ENCODE measurements at places on chromosomes 3 and 15.

GRCh38 chr3:149386299-149386606 lies 8.8 kb upstream of the TM4SF1 start:
- no peak for DNase-seq

DNA sequence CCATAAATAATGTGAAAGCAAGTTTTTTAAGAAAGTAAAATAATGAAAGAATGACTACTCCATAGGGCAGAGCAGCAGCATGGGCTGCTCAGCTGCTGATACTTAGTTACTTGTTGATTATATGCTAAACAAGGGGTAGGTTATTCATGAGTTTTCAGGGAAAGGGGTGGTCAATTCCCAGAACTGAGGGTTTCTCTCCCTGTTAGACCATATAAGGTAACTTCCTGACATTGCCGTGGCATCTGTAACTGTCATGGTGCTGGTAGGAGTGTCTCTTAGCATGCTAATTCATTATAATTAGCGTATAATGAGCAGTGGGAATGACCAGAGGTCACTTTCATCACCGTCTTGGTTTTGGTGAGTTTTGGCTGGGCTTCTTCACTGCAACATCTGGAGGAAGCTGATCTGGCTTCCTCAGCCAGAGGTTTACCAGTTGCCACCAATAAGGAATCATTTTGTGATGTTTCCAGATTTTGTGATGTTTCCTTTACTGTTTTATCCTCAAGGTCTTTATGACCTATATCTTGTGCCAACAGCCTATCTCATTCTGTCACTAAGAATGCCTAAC lies 121.8 kb upstream of the CHL1 start:
- no peak for DNase-seq

GRCh38 chr3:132256989-132257388 lies 60.2 kb upstream of the ACP3 start:
- peak; percentile 46 for DNase-seq

GRCh38 chr3:157786211-157786610 lies 283.0 kb upstream of the VEPH1 start:
- DNase-seq: peak; percentile 92

DNA sequence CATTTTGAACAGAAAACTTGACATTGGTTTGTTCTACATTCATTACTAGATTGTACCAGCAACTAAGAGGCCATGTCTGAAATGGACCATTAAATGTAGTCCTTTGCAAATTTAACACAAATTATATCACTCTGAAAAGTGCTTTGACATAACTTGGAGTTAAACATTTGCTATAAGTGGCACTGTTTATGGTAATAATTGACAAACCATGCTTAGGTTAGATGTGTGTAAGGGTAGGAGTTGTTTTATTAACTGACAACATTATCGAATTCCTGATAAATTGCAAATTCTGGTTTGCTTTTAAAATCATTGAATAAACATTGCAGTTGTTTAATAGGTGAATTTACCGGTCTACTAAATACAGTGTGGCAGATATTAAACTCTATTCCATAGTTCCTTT lies 6.1 kb upstream of the TMEM207 start:
- DNase-seq: no peak

DNA sequence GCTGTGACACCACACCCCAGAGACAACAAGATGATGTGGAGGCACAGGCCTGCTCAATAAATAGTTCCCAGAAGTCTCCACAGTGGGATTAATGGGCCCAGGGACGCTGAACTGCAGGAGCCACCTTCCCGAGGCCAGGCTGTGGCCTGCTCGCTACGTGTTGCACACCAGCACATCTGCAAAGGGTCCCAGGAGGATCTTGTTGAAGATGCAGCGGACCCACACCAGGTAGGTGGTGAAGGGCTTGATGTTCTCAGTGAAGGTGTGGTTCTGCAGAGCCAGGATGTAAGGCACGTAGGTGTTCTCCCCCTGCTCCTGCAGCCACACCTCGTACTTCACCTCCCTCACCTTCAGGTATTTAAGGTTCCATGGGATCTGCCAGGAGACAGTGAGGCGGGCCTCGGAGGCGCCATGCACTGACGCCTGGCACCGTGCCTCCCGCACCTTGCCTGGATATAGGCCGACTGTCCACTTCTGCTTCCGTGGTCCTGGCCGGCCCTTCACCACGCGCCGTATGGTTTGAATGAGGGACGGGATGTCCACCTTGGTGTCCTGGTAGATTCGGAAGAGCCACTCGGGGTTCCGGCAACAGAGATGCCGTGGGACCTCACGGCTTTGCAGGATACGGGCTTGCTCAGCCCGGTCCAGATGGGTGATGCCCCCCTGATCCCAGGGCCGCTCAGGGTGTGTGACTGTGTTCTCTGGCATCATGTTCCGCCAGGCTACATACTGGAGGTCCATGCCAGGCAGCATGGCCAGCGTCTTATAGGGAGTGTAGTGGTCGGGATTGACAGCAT lies 26.1 kb downstream of the POMGNT2 start:
- no peak for DNase-seq

DNA sequence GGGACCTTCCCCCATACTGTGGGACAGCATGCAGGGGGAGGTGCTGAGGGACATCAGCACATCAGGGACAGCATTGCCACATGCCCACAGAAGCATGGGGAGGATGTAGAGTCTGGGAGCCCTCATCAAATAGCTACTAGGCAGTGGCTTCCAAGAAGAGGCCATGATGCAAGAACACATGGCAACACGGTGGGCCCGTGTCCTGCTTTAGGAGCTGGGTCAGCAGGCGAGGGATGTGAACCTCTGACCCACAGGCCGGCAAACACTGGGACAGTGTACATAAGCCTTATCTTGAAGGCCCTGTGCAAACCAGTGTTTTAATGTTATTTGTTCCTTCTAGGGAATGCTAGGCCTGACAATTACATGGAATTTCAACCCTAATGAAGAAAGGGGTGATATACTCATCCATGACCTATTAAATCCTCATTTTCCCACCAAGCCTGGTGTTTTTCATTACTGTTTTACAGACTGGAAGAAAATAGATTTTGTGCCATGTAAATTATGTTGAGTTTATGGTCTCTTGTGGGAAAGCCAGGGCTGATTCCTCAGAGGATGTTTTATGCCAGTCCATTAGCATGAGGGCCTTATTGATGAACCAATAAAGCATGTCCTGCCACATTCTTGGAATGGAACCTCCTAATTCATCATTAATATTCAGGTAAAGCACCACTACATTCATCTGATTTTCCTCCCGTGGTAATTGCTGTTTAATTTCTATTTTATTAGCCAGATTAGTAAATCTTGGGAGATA lies 61.7 kb upstream of the SLC25A26 start:
- no peak for DNase-seq

- no peak for DNase-seq
Measured at GRCh38 chr3:28597452-28597851, 248.8 kb upstream of the AZI2 start.

GRCh38 chr3:37949866-37950265 lies 40.7 kb upstream of the VILL start:
- DNase-seq: no peak

DNA sequence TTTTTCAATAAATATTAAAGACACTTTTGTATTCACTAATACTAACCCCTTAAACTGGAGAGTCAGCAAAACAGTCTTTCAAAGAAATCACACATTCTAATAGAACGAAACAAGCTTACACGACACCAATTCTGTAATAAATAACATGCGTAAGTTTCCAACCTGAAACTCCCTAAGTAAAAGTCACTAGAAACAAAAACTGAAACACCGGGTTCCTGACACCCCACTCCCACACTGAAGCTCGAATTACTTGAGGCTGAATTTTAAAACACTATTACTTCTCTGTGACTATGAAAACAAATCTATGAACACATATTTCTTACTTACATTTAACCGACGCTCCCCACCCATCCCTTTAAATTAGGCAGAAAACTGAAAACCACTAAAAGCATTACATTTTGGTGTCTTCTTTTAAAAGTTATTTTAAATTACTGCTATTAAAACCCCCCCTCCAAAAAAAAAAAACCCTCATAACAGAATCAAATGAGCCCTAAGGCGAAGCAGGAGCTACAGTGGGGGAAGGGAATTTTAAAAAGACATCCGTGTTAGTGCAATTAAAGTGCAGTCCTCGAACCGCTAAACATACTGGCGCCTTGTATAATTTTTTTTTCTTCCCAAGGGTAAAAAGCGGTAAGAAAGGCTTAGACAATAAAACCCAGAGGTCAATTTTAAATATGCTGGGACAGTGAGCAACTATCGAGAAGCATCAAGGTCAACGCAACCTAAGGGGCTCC lies 878 bp downstream of the SPPL2A start:
- DNase-seq: peak; percentile 16

GRCh38 chr3:36944012-36944640 lies 728 bp downstream of the TRANK1 start:
- peak; percentile 70 for DNase-seq

- DNase-seq: peak; percentile 66
Measured at GRCh38 chr3:121998030-121998580, 23.9 kb downstream of the ILDR1 start.

DNA sequence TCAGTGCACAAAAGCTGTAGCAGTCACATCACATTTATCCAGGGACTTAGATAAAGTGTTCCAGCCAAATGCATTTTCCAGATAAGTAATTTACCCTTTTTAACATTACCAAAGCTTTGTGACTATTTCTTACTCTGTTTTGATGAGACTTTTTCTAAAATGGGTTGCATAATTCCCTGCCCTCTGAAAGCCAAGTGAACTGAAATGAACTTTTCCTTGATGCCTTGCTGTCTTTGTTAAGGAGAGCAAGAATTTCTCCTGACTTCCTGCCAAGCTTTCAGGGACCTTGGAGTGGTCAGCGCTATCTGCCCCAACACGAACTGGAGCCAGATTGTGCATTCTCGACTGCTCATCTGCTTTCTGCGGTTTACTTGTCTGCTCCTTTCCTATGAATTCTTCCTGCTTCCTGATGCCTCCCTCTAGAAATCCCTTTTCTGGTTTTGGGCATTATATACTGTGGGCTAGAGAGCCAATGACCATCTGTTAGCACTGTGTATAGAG lies 34.8 kb downstream of the EIF4E3 start:
- DNase-seq: peak; percentile 55

DNA sequence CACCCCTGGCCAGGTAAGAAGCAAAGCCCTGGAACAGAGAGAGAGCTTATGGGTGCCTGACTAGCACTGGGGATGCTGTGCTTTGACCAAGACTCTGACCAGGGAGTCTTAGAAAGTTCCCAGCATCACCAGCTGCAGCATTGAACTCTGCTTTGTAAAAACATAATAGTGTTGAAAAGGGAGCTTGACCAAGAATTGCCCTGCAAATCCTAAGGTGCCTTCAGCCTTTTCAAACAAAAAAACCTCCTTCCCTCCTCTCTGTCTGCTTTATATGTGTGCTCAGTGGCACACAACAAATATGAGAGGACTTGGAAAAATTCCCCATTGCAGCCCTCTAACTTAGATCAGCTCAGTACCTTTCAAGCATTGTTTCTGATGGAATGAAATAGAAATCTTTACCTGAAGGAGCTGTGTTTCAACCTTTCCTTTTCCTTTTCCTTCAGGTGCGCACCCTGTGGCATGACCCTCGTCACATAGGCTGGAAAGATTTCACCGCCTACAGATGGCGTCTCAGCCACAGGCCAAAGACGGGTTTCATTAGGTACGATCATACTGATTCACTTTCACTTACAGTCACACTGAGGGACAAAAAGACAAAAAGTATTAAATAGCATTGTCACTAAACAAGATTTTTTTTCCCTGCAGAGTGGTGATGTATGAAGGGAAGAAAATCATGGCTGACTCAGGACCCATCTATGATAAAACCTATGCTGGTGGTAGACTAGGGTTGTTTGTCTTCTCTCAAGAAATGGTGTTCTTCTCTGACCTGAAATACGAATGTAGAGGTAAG lies 13.0 kb downstream of the THBS1 start:
- peak; percentile 29 for DNase-seq

DNA sequence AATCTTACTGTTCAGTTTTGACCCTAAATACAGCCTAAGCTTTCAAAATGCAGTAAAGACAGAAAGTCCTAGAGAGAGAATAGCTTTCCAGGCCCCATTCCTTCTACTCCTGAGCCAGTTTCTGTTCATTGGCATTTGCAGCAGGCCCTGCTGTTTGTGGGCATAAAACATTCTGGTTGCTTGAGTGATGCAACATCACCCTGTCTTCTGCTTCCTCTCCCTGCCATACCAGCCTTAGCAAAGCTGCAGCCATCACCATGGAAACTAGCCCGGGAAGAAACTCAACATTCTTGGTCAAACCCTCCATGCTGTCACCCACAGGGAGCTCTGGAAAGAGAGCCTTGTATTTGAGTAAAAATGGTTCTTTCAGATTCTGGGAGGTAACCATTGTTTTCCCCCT lies 325.7 kb downstream of the MAGI1 start:
- peak; percentile 75 for DNase-seq

- DNase-seq: no peak
Measured at GRCh38 chr3:188184160-188184559, 30.2 kb downstream of the LPP start.

- no peak for DNase-seq
Measured at GRCh38 chr15:25743548-25744275, 119.4 kb downstream of the ATP10A start.

- no peak for DNase-seq
Measured at GRCh38 chr3:62039586-62039985, 333.8 kb downstream of the FEZF2 start.

- DNase-seq: no peak
Measured at GRCh38 chr15:69637818-69638217, 185.2 kb downstream of the RPLP1 start.

DNA sequence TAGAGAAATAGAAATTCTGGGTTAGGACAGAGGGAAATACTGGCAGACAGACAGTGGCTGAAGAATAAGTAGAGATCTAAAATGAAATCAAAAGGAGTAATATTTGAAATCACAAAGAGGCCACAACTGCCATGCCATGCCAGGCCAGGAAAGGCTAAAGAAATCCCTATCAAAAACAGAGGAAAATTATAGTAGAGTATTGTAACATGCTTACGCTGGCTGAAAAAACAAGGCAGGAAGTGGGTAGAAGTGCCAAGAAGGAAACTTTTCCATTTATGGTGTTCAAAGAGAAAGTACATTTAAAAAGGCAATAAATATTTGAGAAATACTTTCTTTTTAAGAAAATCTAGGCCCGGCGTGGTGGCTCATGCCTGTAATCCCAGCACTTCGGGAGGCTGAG lies 415.7 kb downstream of the PLCL2 start:
- no peak for DNase-seq

- DNase-seq: no peak
Measured at GRCh38 chr3:21142949-21143348, 608.1 kb downstream of the ZNF385D start.

DNA sequence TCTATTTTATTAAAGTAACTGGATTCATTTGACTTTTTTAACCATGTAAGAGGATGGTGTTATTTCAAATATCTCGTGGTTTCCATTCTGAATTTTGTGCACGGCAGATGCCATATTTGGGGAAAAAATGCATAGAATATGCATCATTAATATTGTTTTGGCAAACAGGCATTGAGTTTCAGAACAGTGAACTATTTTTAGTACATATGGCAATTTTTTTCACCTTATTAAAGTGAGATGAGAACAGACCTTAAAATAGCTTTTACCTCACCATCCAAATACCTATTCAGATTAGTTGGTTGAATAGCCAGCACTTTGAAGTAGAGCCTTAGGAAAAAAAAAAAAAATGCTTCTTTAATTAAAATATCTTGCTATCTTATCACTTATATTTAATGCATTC lies 117.3 kb upstream of the FLNB start:
- DNase-seq: no peak

Measured in EL (cell line).